ENCODE measurements at places on chromosomes 2 and 18.

GRCh38 chr2:32464431-32464830 lies 107.6 kb downstream of the BIRC6 start:
- no peak for DNase-seq

DNA sequence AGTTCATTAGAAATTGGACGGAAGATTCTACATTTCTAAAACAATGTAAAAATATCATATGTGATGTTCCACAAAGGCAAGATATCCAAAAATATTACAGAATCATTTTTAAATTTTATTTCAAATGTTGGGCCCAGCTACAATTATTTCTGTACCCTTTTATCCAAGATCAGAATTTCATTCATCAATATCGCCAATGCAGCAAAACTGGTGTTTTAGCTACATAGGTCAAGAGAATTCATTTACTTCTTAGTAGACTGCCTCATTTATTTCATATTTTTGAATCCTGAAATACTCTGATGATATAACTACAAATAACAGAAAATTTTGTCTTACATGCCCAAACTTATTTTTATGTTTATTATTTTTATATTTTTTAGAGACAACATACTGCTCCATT lies 143.1 kb downstream of the CMPK2 start:
- no peak for DNase-seq

GRCh38 chr2:44275927-44276303 lies 635 bp downstream of the SLC3A1 start:
- DNase-seq = no peak

DNA sequence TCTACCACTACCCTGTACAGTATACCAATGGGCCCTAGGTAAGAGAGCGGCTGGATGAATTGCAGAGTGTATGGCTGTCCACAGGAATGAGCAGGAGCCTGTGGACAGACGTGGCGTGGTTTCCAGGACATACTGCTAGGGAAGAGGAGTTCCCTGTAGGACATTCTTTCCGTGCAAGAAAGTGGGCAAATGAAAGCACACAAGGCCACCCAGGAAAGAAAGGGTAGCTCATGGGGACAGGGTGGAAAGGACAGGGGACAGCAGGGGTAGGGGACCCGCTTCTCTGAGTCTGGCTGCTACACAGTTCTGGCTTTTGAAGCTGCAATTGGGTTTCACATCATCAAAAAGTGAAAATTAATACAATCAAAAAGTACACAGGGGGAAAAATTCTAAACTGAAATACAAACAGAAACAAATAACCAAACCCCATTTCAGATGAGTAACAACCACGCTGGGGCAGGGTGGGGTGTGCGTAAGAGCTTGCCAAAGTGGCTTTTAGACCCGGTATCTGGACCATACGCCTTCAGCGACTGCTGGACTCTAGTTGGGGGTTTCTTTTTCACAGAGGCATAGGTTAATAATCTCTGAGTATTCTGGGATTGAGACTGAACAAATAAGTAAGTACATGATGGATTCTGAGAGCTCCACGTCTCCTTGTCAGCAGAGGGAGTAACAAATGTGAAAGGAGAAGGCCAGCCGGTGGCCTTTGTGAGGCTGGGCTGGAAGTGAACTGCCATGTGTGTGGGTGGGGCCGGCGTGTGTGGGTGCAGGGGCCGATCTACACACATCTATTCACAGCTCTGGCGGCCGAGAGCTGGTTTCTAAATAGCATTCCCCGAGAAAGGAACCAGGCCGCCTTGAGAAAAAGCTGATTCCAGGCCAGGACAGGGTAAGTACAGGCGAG lies 84.0 kb downstream of the HDAC4 start:
- no peak for DNase-seq

DNA sequence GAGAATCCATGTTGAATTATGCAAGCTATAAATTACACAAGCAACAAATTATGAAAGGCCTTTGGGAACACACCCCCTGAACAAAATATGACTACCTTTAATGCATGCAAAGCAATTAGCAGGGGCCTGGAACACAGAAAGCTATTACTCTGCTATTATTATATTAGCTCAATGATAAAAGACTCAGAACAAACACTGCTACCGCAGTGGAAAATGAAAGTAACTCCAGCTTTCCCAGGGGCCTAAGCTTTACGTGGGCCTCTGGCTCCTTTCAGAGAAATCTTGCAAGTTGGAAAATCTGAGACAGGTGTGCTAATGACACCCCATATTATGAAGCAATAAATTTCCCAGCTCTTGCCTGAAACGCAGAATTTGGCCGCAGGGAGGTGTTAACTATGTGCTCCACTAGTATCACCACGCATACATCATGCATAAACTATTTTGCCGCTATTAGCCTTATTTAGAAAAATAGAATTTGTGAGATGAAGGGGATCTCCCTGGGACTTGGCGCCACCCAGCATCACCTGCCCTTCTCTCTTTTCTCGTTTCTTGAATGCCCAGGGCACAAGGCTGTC lies 321.6 kb upstream of the LYPD1 start:
- no peak for DNase-seq

- DNase-seq = peak; percentile 54
Measured at GRCh38 chr2:144516981-144517865, 2.7 kb downstream of the ZEB2 start.

GRCh38 chr2:69600425-69600824 lies 43.1 kb downstream of the AAK1 start:
- DNase-seq = no peak

- DNase-seq = no peak
Measured at GRCh38 chr2:22375096-22375495, 1009.9 kb upstream of the KLHL29 start.

GRCh38 chr2:7427293-7428060 lies 510.3 kb downstream of the RNF144A start:
- peak; percentile 55 for DNase-seq

DNA sequence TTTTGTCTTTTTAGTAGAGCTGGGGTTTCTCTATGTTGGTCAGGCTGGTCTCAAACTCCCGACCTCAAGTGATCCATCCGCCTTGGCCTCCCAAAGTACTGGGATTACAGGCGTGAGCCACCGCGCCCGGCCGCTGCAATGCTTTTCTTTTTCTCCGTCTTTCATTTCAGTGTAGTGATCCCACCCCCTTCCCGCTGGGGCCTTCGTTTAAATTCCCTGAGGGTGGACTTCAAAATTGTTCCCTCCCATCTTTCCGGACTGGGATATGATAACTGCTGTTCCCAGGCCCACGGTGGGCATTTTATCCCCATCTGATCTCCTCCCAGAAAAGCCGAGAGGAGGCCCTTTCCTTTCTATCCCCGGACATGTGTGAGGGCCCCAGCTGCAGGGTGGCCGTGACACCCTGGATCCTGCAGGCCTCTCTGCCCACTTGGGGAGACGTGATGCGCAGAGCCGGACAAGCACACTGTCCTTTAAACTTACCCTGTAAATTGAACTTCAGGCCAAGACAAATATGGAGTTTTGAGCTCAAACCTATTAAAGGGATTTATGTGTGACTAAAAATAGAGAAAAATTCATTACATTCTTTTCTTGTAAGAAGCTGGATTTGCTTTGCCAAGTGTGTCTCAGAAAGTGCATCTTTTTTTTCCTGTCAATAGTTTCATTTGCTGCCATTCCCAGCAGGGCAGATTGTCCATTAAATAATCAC lies 54.5 kb upstream of the AFF3 start:
- DNase-seq = no peak

DNA sequence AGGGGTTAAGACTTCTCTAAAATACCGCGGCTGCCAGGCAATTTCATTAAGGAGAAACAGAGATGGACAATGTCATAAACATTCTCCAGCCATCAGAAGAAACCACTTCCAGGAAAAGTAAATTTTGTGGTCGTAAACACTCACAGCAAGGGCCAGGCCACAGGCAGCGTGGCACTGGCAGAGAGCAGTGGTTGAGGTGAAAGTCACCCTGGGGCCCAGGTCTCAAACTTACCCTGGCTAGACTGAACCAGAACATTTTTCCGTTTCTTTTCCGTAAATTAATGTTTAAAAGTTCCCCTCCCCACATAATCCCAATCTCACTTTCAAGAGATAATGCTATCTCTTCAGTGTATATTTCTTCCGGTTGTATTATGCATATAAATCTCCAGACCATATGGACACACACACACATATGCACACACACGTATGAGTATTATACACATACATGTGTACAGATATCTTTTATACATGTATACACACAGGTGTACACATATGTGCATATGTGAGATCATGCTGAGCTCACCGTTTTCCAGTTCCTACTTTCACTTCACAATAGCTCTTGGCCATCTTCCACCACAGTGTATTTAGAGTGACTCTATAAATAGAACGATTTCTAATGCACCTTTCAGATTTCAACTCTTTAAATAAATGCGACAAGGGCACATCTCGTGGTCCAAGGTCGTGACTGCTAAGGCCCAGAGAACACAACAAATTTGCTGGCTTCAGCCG lies 90.1 kb downstream of the MALT1 start:
- no peak for DNase-seq

DNA sequence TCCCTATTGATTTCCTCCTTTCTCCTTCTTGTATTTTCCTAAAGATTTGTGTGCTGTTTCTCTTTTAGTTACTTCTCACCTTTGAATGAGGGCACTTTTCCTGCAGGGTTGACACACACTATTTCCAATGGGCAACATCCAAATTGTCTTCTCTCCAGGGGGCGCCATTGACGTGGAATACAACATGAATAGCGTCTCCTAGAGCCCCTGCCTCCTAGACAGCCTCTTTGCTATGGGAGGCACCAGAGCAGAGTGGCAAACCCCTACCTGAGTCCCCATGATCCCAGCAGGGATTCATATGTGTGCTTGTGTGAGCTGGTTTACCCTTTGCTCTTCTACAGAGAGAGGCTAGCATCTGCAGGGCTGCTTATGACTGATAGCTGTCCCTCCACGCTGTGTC lies 61.3 kb upstream of the ITSN2 start:
- peak; percentile 53 for DNase-seq

DNA sequence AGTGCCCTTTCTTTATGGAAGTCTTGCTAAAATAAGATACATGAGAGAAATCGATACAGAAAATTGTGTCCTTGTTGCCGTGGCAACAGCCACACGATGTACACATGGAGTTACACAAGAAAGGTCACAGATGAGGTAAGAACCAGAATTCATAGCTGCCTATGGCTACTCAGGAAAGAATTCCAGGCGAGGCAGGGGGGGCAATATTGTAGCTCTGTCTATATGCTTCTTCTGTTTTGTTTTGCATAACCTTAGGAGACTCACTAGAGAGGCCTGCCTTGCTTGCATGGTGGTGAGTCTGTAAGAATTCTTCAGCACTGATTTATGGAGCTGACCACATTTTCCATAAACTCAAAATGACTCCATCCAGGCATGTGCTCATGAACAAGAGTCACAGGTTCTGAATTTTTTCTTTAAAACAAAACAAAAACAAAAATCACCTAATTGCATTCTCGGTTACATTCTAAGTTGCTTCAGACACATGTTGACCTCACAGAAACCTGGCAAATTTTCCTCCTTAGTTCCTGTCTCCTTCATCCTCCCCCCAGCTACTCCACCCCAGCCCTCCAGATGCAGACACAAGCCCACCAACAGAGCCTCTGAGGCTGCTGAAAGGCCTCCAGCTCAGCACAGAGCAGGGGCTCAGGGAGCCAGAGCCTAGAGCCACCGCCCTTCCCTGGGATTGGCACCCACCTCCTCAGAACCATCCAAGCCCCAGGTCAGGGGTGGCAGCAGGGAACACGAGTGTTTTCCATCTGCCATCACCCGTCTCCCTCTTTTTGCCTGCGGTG lies 183.5 kb downstream of the ANTXR1 start:
- no peak for DNase-seq

DNA sequence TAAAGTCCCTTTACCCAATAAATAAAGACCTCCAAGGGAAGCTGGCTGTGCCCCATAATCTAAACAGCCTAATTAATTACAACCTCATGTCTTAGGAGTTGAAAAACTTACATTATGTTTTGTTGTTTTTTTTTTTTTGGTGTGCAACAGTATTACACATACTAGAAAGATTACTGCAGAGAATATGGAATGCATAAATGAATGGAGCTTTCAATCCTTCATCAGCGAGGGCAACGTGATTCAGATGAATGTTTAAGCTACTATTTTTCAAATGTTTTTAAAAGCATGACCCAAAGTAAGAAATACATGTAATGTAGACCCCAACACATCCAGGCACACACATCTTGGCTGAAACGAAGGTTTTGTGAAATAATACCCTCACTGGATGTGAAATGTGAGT lies 167.1 kb upstream of the FN1 start:
- DNase-seq = no peak

GRCh38 chr18:57644540-57644939 lies 22.9 kb upstream of the NARS1 start:
- no peak for DNase-seq

DNA sequence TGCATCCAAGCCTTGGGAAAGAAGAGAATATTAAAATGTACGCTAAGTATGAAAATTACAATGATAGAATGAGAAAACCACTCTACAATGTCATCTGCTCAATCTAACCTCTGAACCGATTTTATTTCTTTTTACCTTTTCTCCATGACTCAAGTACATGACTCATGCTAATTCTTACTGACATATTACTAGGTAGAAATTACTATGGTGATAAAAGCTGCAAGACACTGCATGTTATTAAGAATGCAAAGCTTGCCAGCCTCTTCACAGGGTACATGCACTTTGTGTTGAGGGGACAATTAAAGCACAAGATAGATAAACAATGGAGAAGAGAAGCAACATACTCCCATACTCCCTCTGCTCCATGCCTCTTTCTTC lies 20.7 kb downstream of the SFT2D3 start:
- DNase-seq = no peak
